ENCODE measurements at places on chromosomes 16 and 17. TPM values are rescaled to one million over a fixed set of nuclear protein-coding genes. Genes with fewer than 3 reads are reported as not detected.

FAM117A gene
- 0.44 TPM for total RNA-seq

SLC16A6 gene
- not detected for total RNA-seq

- DNase-seq, result peak; percentile 49
Observed at GRCh38 chr17:74493331-74493833, 26.9 kb downstream of the CD300A start.

- peak; percentile 39 for DNase-seq
Observed at GRCh38 chr17:69597898-69598692, 183.6 kb downstream of the MAP2K6 start.

- no peak for DNase-seq
Observed at GRCh38 chr17:10499950-10500349, 18.4 kb downstream of the MYH1 start.

- peak; percentile 80 for DNase-seq
Observed at GRCh38 chr16:88468275-88469129, 15.4 kb downstream of the ZFPM1 start.

DNA sequence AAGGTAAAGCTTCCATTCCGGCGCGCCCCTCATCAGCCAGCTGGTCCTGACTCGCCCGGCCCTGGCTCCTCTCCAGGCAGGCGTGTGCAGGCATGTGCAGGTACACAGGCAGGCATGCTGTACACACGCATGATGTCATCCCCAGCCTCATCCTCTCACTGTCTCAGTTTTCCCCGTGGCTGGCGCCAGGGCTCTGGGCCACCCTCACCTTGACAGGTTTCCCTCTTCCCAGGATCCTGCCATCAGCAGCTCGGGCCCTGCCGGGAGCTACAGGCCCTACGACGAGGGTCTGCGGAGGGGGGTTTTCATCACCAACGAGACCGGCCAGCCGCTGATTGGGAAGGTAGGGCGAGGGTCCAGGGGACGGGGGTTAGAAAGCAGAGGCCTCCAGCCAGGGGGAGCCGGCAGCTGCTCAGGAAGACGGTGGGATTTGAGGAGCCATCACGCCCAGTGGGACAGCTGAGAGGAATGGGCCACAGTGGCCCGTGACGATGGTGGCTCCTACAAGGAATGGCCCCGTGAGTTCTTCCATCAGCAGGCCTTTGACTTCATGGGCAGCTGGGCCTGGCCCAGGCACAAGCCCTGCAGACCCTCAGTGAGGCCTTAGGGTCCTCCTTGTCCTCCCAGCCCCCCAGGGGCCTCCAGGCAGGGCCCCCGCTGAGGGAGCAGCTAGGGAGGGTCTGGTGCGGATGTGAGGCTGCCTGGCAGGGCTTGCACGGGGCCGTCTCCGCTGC, 8.5 kb downstream of the GAA start:
- no peak for DNase-seq

Measured in Caki2 (cell line).